ENCODE measurements at places on chromosomes 2 and 18.

DNA sequence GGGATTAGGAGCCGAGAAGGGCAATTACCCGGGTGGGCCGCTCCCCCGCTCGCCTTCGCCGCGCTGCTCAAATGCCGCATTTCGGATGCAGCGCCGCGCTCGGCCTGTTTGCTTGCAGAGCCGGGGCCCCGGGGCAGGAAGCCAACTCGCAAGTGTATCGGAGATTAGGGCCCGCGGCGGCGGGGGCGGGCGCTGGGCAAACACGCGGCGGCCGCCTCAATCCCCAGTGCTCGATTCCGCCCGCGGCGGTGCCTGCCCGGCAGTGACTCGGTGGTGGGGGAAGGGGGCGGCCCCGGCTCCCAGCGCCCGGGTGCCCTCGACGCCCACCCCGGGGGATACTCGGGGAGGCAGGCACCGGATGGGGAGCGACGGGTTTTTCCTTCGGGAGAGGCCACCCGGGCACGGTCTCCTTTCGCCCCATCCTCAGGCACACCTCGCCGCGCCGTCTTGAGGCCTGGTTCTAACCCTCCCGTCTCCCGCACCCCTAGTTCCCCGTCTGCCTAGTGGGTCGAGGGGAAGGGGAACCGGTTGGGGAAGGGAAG is 26.6 kb upstream of the NOTO start:
- H3K4me3 ChIP-seq: no peak overlapping the region
- peak; percentile 72 for DNase-seq
- peaks cover 17% of the 10 kb centered on the region for H3K4me1 ChIP-seq
- no peaks in the 10 kb centered on the region for H3K36me3 ChIP-seq

DNA sequence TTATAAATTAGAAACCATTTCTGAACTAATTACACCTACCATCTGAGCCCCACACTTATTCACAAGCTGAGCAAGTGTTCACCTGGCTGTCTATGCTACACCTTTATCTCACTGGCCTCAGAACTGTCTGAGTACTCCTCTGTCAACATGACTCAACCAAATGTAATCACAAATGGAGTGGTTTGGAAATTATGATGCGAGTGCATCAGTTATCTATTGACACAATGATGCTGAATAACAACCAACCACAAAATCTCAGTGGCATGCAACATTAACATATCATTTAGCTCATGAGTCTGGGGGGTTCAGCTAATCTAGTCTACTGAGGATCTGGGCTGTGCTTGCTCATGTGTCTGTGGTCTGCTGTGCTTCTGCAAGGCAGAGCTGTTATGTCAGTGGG is 184.2 kb upstream of the NXPH2 start:
- H3K27me3 ChIP-seq: no peaks in the 10 kb centered on the region
- H3K27ac ChIP-seq: no peak overlapping the region
- no peaks in the 10 kb centered on the region for H3K4me1 ChIP-seq
- no peak overlapping the region for H3K4me3 ChIP-seq

DNA sequence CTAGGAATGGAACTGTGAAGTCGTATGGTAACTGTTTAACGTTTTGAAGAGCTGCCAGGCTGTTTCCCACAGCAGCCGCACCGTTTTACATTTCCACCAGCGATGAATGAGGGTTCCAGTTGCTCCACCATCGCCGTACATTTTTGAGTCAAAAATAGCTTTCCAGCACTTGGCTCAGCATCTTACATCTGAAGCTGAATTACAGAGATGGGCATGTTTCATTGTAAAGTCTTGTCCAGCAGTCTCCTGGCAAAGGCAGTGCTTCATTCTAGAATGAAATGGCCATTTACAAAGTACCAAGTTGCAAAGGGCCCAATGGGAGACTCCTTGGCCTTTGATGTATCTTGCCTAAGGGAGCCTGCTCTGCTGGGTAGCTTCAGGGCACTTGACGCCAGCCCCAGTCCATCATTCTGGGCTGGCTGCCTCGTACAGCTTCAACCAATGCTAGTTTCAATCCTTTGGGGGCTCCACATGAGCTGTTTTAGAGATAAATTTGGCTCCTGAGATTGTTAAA is 45.1 kb downstream of the ATIC start:
- H3K4me3 ChIP-seq: no peak overlapping the region
- peaks cover 16% of the 10 kb centered on the region for H3K36me3 ChIP-seq
- H3K4me1 ChIP-seq: no peaks in the 10 kb centered on the region

GRCh38 chr2:120766470-120767351 is 31.0 kb downstream of the GLI2 start:
- H3K4me3 ChIP-seq: no peak overlapping the region
- no peaks in the 10 kb centered on the region for H3K27me3 ChIP-seq
- H3K27ac ChIP-seq: no peak overlapping the region
- H3K36me3 ChIP-seq: no peaks in the 10 kb centered on the region
- DNase-seq: no peak

- no peak for DNase-seq
- H3K4me1 ChIP-seq: no peaks in the 10 kb centered on the region
- no peaks in the 10 kb centered on the region for H3K36me3 ChIP-seq
- no peak overlapping the region for H3K27ac ChIP-seq
Observed at GRCh38 chr2:107775211-107775610, 51.5 kb upstream of the RGPD4 start.

Measured in activated CD4-positive, alpha-beta memory T cell treated with anti-CD3 and anti-CD28 coated beads, Interleukin-2, amount 10 ng/mL, durations not matched to agents 7 days and 5 days (primary cell).